Stimulated activated naive CD4-positive, alpha-beta T cell treated with Interleukin-2 at 50 U/mL for 16 hours (primary cell): ENCODE measurements at places on chromosomes 13 and 19.
A peak's percentile ranks its signal among the peaks of the same experiment; 100 is the strongest.

DNA sequence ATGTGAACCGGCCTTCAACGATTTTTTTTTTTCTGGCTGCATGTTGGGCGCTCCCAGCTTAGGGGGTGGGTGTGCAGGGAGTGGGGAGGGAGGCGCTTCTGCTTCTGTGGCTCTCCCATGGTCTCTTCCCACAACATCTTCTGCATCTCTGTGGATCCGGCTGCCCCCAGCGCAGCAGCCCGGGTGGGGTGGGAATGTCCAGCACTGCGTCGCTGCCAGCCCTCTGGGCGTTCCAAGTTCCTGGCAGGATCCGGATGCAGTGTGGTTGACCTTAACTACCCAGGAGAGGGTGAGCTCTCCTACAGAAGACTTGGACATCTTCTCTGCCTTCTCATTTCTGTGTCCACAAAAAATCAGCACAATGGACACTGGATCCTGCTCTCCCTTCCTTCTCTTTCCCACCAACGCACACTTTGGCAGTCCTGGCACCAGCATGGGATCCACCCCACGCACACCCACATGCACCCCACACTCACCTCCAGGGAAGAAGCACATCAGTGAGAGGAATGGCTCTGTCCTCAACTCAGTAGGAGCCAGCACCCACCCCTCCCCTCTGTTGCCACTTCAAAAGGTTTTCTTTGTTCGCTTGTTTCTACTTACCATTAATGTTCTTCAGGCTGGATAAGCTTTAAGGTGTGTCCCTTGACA, 177.3 kb downstream of the COL4A1 start:
- DNase-seq = no peak

DNA sequence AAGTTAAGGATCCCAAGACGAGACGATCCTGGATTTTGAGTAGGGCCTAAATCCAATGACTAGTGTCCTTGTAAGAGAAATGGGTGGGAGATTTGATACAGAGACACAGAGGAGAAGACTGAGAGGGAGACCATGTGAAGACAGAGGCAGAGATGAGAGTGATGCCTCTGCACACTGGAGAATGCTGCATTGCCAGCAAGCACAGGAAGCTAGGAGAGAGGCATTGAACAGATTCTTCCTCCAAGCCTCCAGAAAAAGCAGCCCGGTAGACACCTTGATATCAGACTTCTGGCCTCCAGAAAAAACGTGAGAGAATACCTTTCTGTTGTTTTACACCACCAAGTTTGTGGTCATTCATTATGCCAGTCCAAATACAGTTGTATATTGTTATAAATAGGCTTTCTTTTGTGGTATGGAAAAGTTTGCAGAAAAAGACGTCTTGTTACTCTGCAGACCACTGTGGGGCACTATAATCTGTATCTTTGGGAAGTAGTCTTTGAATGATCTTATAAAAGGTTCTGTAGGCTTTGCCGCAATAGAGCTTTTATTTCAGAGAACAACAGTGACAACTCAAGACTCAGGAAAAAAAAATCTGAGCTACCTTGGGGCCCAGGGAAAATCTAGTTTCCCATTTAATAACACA, 17.9 kb upstream of the RFC3 start:
- no peak for DNase-seq

DNA sequence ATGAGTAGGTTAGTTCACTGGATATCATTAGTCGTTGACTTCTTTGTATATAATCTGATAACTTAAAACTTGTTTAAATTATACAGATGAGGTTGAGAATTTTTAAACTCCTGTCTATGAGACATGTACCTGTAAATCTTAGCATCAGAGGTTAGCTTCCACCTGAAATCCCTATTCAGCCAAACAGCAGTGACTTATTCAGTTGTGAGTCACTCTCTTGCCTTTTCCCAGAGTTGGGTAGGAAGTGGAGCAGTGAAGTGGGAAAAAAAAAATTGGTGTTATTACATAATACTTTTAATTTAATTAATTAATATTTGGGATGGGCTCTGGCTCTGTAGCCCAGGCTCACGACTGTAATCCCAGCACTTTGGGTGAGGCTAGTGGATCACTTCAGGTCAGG, 32.9 kb downstream of the ZNF701 start:
- DNase-seq = no peak

- DNase-seq = no peak
Measured at GRCh38 chr13:28955264-28955966, 135.3 kb downstream of the MTUS2 start.

- DNase-seq = no peak
Measured at GRCh38 chr13:84865783-84866221, 933.4 kb downstream of the SLITRK6 start.

DNA sequence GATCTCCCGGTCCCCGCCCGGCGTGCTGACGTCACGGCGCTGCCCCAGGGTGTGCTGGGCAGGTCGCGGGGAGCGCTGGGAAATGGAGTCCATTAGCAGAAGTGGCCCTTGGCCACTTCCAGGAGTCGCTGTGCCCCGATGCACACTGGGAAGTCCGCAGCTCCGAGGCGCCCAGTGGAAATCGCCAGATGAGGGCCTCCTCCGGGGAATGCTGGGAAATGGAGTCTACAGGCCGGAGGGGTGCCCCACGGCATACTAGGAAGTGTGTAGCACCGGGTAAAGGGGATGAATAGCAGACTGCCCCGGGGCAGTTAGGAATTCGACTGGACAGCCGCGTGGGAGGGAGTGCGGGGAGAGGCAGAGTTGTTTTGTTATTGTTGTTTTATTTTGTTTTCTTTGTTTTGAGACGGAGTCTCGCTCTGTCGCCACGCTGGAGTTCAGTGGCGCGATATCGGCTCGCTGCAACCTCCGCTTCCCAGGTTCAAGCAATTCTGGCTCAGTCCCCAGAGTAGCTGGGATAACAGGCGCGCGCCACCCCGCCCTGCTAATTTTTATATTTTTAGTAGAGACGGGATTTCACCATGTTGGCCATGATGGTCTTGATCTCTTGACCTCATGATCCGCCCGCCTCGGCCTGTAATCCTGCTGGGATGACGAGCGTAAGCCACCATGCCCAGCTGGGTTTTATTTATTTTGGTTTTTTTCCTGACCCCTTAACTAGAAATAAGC, 390 bp upstream of the PPP1R12C start:
- peak; percentile 98 for DNase-seq

GRCh38 chr13:110641055-110642015, 26.0 kb downstream of the NAXD start:
- no peak for DNase-seq

- DNase-seq = no peak
Measured at GRCh38 chr13:110716247-110716515, 2.7 kb downstream of the ING1 start.

DNA sequence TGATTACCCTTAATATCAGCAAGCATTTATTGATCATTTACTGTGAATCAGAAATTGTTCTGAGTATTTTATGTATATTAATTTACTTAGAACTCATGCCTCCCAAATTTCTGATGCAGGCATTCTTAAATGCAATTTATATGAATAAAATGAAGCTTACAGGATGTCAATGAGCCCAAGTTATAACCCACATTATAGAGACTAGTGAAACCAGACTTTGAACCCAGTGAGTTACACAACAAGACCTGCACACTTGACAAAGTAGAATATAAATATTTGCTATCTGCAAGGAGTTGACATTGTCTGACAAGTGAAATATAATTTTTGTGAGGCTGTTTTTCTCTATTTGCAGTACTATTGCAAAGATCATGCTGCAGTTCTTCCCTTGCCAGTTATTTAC, 656.0 kb downstream of the GPC5 start:
- DNase-seq = no peak

GRCh38 chr13:79227418-79227817, 178.6 kb downstream of the RBM26 start:
- no peak for DNase-seq

DNA sequence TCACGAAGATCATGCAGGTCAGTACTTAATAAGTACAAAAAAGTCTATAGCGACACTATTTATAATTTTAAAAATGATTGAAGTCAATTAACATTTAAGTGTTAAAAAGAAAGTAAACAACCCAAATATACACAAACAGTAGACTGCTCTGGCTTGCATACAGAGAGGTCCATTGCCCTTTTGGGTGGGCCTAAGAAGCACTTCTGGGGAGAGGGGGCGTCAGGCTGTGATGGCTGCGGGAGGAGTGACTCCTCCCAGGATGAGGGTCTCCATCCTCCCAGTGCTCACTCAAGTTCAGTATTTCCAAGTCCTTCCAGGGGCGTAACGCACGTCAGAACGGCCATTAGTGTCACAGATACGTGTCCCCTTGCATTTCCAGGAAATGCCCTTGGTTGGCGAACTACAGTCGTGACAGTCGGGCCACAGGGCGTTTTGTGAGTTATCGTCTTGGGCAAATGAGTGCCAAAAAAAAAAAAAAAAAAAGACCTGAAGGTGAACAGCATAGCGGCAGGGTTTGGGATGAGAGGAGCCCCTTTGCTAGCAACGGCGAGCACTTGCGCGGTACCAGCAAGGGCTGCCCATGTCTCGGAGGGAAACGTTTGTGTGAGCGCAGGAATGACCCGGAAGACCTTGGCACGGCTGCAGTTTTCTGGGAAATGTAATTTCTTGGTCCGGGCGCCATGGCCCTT, at the start of gene SCGB2B2:
Gene SCGB2B2, minus strand, starts transcription at position 463 of the 689 bp plus-strand sequence. CDS start 82,596 bp downstream, outside the sequence.
- DNase-seq = peak; percentile 85

- no peak for DNase-seq
Measured at GRCh38 chr19:29088761-29089160, 124.2 kb downstream of the UQCRFS1 start.

- no peak for DNase-seq
Measured at GRCh38 chr13:58190577-58190976, 559.0 kb downstream of the PCDH17 start.

DNA sequence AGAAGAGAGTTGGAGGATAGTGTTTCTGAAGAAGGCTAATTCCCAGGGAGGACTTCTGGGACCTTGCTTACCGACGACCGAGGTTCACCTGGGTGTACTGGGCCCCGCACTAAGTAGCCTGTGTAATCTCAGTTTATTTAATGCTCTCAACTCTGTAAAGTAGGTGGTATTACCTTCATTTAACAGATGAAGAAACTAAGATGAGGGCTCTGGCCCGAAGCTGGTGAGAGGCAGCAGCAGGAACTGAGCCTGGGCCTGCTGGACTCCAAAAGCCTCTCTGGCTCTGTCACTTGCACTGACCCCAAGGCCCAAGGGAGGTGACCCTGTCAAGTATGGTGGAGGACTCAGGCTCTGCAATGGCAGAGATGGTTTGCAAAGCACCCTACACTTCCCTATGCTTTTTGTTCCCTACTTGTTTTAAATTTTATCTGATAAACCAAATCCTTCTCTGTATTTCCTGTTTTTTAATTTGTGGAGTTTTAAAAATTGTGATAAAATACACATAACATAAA, 50.6 kb downstream of the GGACT start:
- no peak for DNase-seq

- DNase-seq = no peak
Measured at GRCh38 chr19:30078381-30078910, 136.4 kb downstream of the URI1 start.

GRCh38 chr13:51550151-51550550, 34.1 kb upstream of the WDFY2 start:
- DNase-seq = no peak

GRCh38 chr19:48770266-48770665, 14.9 kb downstream of the FGF21 start:
- DNase-seq = no peak

DNA sequence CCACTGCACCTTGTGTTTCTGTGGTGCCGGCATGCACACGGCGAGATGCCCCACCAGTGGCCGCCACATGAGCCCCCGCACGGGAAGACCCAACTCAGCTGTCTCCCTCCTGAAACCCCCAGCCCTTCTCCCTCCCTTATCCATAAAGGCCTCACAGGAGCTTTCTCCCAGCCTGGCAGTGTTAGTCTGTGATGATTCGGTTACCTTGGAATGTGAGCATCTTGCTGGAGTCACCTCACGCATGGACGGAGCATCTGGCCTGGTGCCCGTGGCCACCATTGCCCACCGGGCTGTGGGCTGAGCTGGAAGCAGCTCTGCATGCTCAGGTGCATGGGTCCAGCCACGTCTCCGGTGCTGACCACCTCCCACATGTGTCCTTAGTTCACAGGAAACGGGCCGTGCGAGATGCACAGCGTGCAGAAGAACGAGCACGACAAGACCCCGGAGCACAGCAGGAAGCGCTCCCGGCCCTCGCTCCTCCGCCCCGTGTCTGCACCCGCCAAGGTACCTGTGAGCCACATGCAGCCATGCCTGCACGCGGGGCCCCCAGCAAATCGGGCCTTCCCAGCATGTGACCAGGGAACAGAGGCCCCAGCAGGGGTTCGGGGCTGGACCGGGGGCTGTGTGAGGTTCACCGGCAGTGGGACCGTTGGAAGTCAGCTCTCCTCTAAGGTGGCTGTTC, 22.0 kb downstream of the SIN3B start:
- DNase-seq = no peak

DNA sequence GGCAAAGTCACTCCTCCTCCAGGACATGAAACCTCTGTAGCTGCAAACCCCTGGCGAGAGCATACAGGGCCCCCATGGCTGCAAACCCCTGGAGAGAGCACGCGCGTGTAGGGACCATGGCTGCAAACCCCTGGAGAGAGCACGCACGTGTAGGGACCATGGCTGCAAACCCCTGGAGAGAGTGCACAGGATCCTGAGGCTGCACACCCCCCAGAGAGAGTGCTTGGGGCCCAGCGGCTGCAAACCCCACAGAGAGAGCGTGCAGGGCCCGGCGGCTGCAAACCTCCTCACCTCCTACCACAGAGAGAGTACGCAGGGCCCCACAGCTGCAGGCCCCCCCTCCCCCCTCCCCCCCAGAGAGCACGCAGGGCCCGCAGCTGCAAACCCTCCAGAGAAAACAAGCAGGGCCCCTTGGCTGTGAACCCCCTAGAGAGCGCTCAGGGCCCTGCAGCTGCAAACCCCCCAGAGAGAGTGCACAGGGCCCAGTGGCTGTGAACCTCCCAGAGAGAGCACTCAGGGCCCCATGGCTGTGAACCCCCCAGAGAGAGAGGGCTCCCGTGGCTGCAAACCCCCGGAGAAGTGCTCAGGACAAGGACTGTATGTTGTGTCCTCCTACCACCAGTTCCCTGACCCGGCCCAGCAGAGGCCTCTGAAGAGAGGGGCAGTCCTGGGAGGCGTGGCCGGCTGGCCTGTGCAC, 7.3 kb downstream of the ADPRHL1 start:
- DNase-seq = no peak

DNA sequence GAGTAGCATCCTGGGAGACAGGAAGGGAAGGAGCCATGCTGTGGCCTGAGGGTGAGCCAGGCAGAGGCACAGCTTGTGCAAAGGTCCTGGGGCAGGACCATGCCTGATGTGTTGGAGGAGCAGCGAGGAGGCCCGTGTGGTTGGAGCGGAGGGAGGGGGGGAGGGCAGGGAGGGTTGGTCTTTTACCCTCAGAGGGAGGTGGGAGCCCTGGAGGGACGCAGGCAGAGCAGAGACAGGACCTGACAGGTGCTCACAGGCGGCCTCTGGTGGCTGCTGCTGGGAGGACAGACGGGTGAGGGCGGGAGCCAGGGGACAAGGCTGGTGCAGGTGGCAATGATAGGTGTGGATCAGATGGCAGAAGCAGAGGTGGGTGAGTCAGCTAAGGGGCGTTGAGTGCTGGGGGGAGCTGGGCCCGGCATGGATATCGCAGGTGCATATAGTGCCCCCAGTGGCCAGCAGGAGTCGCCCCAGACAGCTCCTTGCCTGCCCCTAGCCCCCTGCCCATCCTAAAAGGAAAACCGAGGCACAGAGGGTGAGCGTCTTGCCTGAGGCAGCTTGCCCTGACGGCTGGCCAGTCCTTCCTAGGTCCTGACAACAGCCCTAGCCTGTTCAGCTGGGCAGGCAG, 9.8 kb upstream of the GNA15 start:
- peak; percentile 73 for DNase-seq

- DNase-seq = peak; percentile 19
Measured at GRCh38 chr13:28820099-28821051, at the start of gene MTUS2. TSS of gene MTUS2 (plus strand) at chr13:28820339.

GRCh38 chr13:29859971-29860370, 9.6 kb upstream of the UBL3 start:
- no peak for DNase-seq

- DNase-seq = no peak
Measured at GRCh38 chr19:36441339-36441738, 22.9 kb upstream of the ZFP82 start.
